ENCODE measurements at places on chromosomes 12 and 14.

DNA sequence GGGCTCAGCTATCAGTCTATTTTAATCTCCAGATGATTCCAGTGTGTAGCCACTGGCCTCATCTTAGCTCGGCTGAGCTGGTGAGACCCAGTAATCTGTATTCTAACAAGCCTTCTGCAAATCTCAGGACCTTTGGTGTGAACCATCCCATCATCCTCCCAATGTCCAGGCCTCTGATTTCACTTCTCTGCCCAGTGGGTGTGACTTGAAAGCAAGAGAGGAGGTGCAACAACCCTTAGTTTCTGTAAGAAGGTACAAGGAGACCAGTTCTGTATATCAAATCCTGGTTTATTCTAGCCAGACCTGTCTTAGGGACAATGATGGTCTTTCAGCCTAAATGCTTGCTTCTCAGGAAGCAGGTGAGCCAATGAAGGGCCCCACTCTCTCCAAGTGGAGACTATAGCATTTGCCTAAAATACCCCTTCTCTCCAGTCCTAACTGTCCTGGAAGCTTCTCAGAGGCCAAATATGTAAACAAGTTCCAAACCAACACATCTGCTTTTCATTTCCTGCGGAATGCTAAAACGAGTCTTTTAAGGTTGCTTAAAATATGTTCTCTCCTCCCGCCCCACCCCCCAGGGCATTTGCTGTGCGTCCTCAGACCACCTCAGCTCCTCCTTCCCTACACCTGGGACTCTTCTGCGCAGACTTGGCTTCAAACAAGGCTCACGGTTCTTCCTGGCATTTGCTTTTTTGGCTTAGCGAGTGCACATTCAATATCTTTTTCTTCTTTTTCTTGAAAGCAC is 78.4 kb upstream of the FUT8 start:
- no peak for DNase-seq

DNA sequence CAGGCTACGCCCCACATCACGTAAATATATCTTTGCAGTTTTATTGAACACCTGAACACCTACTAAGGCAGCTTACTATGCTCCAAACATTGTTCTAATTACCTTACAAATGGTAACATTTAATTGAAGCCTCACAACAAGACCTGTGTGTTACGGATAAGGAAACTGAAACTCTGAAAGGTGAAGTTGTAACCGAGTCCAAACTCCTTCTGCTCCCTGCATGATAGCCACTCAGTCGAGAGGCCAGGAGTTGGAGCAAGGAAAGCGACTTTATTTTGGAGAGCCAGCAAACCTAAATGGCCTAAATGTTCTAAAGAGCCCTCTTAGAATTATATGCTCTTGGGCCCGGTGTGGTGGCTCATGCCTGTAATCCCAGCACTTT is 12.6 kb upstream of the TRPV4 start:
- no peak for DNase-seq

GRCh38 chr14:35553808-35554207 is 19.8 kb downstream of the INSM2 start:
- no peak for DNase-seq

DNA sequence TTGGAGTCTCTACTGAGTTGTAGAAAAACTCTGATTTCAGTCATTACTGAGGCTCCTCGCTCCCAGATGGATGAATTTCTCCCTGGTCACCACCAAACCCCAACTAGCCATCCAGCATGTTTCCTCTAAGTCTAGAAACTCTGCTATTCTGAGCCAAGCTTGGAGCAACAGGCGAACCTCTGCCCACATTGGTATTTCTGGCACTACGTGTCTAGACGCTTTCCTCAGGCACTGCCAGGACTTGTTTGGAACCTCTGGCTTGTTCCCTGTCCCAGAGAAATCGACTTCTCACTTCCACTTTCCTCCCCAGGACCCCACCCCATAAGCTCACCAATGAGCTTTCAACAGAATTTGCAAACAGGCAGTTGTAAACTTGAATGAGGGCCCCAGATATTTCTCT is 27.6 kb downstream of the WSCD2 start:
- no peak for DNase-seq

- DNase-seq = no peak
These were observed 57.3 kb downstream of the ARL6IP4 start for GRCh38 chr12:123037791-123038190.

DNA sequence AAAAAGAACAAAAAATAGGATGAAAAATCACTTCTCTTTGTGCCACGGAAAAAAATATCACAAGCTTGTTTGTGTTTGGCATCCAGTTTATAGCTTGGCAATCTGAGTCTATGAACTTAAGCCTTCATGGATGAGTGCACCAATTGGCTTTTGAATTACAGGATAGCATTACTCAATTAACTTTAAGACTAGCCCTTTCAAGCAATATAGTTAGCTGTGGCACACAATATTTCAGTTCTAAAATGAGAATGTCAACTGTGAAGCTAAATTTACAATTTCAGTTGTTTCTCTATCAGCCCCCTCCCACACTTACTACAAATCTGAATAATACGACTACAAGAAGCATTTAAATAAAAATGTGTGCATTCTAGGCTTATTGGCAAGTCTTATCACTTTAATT is 8.3 kb downstream of the RERG start:
- no peak for DNase-seq

DNA sequence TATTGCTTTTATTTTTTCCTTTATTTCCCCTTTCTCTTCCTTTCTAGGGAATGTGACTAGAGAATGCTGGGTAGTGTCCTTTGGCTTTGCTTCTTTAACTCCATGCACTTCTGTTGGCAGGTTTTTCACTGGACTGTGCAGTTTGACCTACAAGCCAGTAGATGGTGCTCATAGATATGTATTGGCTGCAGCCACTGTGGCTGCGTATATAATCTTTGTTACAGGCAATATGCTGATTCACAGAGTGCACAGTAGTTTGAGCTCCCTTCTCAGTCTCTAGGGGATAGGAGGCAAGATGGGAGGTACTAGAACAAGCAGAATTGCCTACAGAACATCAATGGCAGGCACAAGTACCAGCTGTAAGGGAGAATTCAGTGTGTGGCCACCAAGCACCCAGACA is 503.5 kb downstream of the LRFN5 start:
- no peak for DNase-seq

DNA sequence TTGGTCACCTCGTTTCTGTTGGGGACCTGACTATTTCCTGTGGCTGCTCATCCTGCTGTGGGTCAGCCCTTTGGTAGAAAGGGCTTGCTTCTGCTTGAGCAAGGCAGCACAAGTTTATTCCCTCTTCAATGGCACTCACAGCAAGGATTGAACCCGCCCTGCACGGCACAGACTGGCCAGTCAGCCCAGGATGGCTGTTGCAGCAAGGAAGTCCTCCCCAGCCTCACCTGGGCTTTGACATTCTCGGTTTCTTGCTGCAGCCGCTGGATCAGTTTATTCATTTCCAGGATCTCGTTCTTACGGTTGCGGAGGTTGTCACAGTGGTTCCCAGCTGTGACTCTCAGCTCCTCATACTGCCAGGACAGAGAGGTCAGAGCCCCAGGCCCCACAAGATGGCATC is 9.5 kb downstream of the KRT82 start:
- DNase-seq = no peak

- no peak for DNase-seq
These were observed 2.6 kb upstream of the ATN1 start for GRCh38 chr12:6925239-6925539.

DNA sequence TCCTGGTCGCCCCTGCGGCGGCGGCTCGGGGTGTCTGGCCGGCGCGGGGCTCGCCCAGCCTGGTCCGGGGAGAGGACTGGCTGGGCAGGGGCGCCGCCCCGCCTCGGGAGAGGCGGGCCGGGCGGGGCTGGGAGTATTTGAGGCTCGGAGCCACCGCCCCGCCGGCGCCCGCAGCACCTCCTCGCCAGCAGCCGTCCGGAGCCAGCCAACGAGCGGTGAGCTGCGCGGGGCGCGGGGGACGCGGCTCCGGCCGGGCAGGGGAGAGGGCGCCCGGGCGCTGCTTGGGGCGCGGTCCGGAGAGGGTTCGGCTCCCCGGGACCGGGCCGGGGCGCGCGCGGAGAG is at the start of gene LGALS3:
Gene LGALS3 (plus strand): TSS at position 167 of the 342 bp plus-strand sequence. CDS start 8,122 bp downstream, outside the sequence.
- DNase-seq = peak; percentile 84

DNA sequence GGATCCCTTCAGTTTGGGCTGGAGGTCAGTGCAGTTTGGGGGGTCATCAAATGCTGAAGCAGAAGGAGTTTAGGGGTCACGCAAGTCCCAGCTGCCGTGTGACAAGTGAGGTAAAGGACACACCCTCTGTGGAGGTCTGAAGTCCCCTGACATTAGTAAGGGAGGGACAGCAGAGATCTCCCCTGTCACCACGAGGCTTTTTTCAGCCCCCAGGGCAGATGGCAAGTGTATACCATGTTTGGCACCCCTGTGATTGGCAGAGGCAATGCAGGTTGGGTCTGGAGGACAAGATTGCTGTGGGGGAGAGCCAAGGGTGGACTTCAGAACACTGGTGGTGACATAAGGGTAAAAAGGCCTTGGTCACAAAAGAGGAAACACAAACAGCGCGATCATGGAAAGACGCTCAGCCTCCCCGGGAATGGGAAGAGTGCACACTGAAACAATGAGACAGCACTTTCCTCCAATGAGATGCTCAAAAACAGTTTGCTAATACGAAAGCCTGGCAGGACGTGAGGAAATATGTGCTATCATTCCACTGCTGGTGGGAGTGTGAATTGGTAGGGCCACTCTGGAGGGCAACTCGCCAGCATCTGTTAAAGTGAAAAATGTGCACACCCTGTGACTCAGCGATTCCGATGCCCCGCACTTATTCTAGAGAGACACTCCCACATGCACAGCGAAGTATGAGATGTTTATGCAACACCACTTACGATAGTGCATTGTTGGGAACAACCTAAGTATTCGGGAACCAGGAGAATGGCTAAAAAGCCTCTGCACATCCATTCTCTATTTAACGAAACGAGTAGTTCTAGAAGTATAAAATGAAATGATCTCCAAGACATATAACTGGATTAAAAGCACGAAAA is 14.4 kb upstream of the CD27 start:
- DNase-seq = peak; percentile 78

DNA sequence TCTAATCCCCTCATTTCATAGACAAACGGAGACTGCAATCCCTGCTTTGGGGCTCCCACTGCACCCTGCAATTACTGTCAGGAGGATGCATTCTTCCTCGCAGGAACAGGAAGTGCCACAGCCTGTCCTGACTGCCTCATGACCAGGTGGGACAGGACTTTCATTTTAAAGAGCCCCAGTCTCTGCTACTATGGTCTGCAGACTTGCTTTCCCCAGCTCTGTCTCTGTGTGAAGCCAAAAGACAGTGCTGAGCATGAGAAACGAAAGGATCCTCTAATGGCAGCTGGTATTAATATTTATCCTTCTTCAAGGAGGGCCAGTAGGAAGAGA is 60.0 kb upstream of the PNMA1 start:
- DNase-seq = no peak

GRCh38 chr12:40515041-40515816 is 177.0 kb upstream of the CNTN1 start:
- peak; percentile 39 for DNase-seq

GRCh38 chr12:44930972-44931600 is 55.0 kb upstream of the NELL2 start:
- DNase-seq = peak; percentile 47

GRCh38 chr14:59772233-59772632 is 98.3 kb downstream of the RTN1 start:
- peak; percentile 25 for DNase-seq

GRCh38 chr12:30191696-30192455 is 408.1 kb upstream of the TMTC1 start:
- no peak for DNase-seq

DNA sequence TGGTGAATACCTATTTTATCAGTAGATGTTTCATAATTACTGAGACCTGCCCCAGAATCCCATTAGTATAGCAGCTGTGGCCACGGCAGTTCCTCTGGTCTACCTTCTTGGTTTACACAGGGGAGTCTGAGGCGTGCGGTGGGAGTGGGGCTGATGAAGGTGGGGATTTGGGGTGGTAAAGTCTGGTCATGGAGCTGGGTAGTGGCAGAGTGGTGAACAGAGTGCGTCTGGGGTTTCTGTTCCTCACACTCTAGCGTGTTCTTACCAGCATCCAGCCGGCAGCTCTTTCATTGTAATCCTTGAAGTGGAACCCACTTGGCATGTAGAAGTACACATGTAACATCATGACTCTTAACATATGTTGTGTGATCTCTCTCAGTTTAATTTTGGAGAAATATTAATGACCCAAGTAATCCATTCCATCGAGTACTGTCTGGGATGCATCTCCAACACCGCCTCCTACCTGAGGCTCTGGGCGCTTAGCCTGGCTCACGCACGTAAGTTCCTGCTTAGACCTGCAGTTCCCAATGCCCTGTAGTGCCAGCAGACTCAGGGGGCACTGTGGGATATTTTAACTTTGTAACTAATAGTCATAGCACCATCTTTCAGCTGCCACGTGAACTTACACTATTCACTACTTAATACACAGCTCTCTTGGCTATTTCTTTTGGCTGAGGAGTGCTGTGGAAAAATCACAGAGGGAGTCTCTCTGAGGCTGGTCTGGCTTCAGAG is 7.9 kb upstream of the DNAH10 start:
- DNase-seq = no peak

DNA sequence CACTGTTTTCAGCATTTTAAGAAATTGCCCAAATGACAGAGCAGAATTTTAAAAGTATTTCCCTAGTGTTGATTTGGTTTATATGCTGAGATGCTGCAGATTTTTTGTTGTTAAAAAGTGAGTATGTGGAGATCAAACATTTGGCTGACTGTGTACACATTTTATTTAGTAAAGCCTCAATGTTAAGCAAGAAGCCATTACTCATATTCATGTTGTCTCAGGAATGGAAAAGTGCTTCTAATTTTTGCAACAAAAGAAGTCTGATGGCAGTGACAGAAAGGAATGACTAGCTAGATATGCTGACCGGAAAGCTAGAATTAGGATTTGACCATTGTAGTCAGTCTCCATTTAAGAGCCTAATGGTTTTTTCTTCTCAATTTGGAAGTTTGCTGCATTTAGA is 22.5 kb downstream of the SLC38A6 start:
- DNase-seq = no peak

DNA sequence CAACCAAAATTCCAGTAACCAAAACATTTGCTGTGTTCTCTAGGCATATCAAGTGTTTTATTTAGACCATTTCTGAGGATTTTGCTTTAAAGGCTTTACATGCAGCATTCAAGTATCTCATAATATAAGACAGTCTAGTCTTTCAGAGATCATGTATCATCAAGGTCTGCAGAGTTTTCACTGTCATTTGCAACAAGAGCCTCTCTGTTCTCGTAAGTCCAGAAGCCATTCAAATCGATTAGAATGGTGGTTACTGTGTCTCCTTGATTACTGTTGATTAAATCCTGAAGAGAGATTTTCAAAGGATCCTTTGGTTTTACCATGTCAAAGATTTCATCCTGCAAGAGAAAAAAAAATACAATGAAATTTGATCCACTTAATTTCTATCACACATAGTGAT is 36.3 kb downstream of the PPP2R3C start:
- no peak for DNase-seq

DNA sequence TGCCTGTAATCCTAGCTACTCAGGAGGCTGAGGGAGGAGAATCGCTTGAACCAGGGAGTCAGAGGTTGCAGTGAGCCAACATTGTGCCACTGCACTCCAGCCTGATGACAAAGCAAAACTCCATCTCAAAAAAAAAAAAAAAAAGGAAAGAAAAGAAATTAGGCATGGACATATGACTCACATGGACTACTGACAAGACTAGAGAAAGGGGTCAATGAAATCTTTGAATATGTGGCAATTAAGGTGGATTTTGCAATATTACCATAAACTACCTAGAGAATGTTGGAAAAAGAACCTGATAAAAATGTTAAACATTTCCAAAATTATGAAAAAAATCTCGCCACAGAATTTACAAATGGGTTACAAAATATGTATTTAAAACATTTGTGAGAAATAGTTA is 873.6 kb downstream of the C12orf50 start:
- no peak for DNase-seq

Data from inflammatory macrophage treated with lipopolysaccharide for 1 hour (primary cell).